ENCODE measurements at places on chromosomes 5 and 9.

DNA sequence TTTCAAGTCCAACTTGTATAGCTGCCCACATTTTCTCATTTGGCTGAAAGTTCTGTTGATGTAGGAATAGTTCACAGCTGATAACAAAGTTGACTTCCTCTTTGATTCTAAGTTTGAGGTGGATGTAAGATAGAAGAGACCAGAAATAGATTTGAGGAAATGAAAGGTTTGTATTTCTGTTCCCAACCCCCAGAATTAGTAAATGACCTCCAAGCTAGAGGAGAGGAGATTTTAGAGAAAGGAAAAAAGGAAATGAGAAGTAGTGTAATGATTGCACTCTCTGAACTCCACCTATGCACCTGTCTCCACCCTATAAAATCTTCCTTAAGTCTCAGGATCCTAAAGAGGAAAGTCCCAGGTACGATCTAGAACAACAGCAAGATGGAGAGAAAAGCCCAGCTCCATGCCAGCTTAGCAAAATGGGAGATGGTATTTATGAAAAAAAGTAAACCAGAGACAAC, 130.4 kb upstream of the POC5 start:
- no peak for DNase-seq

DNA sequence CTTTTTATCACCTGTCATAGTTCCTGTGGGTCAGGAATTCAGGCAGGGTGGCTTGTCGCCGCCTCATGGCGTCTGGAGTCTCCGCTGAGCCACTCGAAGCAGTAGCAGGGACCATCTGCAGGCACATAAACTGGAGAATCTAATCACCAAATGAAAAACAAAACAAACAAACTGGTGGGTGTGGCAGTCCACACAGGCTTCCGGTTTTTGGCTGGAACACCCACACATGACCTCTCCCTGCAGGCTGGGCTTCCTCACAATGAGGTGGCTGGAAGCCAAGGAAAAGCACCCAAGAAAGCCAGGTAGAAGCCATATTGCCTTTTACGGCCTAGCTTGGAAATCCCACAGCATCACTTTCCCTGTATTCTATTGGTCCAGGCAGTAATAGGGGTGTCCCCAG, 197.0 kb downstream of the SYK start:
- DNase-seq: no peak

GRCh38 chr5:163339148-163339547, 98.2 kb upstream of the CCNG1 start:
- DNase-seq: no peak

- peak; percentile 61 for DNase-seq
Measured at GRCh38 chr9:135926402-135927194, 19.3 kb upstream of the CAMSAP1 start.

DNA sequence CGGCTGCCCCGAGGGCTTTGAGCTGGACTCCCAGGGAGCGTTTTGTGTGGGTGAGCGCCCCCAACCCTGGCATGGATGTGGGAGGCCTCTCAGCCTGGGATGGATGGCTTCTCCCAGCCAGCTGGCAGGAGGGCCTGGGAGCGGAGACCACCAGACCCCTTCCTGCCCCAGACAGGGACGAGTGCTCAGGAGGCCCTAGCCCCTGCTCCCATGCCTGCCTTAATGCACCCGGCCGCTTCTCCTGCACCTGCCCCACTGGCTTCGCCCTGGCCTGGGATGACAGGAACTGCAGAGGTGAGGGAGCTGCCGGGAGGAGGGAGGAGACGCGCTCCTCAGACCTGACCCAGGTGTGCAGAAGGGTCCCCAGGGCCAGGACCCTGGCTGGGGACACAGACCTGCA, 17.4 kb upstream of the ASS1 start:
- DNase-seq: no peak

DNA sequence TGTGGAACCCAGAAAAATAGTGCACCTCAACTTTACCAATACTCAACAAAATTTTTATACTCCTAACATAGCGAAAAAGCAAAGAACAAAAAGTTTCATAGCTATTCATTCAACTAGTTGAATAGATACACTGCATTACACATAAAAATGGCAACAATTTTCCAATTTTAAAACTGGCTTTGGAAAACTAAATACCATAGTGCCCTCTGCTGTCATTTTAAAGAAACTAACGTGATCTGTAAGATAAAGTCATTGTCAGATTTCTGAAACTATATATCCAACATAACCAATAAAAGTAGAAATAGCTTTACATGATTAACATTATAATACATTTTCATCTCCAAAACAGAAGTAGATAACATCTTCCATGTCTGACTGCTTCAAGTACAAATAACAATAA, 31.6 kb downstream of the DTWD2 start:
- no peak for DNase-seq

DNA sequence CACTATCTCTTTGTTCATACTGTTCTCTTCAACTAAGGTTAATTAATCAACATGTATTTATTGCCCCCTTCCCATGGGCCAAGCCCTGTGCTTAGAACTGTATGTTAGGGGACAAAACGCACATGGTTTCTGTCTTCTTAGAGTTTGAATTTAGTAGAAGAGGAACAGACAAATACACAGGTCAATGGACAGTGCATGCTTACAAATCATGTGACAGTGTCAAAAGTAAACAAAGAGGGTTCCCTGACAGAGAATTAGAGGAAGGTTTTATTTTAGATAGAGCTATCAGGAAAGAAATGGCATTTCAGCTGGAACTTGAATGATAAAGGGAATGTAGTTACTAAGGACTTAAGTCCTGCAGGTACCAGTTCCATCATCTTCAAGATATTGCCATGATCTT, 145.2 kb upstream of the CCDC152 start:
- no peak for DNase-seq

- no peak for DNase-seq
Measured at GRCh38 chr5:1545126-1545804, 21.5 kb upstream of the LPCAT1 start.

- no peak for DNase-seq
Measured at GRCh38 chr9:4548811-4549725, 58.8 kb downstream of the SLC1A1 start.

DNA sequence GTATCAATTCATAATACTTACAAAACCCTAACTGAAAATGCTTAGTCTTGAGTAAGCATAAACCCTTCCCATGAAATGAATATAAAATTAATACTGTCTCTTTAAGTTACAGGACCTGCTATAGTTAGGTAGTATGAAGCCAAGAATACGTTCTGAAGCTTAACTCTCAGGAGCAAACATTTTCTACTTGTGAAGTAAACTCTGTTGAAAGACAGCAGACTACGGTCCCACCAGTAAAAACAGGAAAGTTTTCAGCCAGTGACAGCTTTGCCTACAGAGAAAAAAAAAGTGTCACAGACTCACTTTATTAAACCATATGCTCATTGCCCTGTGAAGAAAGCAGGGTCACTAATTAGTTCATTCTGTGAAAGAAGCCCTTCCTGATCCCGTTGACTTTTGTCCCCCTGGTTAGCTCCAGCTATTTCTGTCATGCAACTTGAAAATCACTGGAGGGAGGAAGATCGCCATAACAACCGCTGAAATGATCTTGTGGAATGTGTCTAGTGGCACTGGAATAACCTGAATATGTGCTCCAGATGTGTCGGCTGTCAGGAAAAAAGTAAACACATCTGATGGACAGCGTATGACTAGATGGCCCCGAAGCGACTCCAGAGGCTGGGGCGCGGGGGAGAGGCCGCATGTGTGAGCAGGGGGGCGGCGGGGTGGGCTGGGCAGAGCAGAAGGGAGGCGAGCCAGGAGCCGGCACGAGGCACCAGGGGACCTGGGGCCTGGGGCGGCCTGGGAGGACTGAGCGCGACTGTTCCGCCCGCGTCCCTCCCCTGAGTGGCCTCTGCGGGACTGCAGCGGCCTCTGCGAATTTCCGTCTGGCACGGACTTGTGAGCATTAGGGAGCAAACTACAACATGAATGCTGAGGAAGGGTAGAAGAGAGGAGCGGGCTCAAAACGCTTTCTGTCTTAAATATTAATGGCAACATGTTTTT, 41.9 kb downstream of the BNC2 start:
- no peak for DNase-seq

DNA sequence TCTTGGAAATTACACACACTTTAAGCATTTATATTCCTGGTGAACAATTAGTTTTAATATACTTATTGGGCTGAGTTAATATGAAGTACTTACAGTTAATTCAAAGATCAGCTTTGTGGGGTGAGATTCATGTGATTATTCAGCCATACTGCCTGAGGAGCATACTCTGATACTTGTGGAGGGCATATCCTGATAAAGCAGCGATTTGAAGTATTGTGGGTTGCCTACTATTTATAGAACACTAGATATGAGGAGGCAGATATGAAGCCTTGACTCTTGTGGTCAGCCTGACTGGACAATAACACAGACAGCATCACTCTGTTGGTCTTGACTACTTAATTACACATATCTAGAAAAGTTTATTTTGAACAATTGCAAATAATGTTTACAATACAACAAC, 27.0 kb upstream of the AGGF1 start:
- no peak for DNase-seq

- DNase-seq: no peak
Measured at GRCh38 chr9:6272229-6272598, 56.0 kb upstream of the TPD52L3 start.

- no peak for DNase-seq
Measured at GRCh38 chr9:87324613-87325194, 173.0 kb upstream of the DAPK1 start.
